ENCODE measurements at places on chromosomes 6 and 20. TPM values are rescaled to one million over a fixed set of nuclear protein-coding genes. Genes with fewer than 3 reads are reported as not detected.

FKBP1C gene
- 0.13 TPM for total RNA-seq

CCN5 gene
- total RNA-seq: 0.18 TPM

LY6G6C gene
- total RNA-seq: 0.09 TPM

XKR7 gene
- 0.04 TPM for total RNA-seq

FOXQ1 gene
- total RNA-seq: 0.04 TPM

RAMACL gene
- 0.71 TPM for total RNA-seq

DDX43 gene
- 0.35 TPM for total RNA-seq

FRK gene
- total RNA-seq: 0.40 TPM

SIRPB1 gene
- 0.13 TPM for total RNA-seq

HSF2 gene
- 30.8 TPM for total RNA-seq

COL21A1 gene
- total RNA-seq: 101 TPM

C20orf141 gene
- not detected for total RNA-seq

LY6G6D gene
- total RNA-seq: 0.58 TPM

FAM162B gene
- total RNA-seq: 12.3 TPM

Measured in muscle of leg (tissue), 16 donors.